ENCODE measurements at places on chromosomes 4 and X.

DNA sequence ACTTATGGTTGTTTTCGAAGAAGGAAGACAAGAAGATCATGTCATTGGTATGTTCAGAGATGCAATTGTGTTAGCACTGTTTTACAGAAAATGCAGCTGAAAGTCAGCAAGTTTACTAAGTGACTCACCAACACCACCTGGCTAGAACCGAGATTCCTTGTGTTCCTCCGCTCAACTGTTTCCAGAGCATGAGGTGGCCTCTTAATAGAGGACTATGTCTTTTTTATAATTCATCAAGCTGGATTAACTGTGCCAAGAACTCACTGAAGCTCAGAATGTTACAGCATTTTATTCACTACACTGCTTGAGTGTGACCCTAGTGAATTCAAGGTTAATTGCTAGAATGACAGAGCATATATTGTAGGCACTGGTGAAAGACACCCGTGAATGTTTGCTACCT lies 1573.5 kb upstream of the TENM3 start:
- H3K36me3 ChIP-seq, result no peaks in the 10 kb centered on the region
- no peak for DNase-seq
- H3K27ac ChIP-seq, result no peak overlapping the region
- H3K4me1 ChIP-seq, result no peaks in the 10 kb centered on the region
- H3K4me3 ChIP-seq, result no peak overlapping the region

DNA sequence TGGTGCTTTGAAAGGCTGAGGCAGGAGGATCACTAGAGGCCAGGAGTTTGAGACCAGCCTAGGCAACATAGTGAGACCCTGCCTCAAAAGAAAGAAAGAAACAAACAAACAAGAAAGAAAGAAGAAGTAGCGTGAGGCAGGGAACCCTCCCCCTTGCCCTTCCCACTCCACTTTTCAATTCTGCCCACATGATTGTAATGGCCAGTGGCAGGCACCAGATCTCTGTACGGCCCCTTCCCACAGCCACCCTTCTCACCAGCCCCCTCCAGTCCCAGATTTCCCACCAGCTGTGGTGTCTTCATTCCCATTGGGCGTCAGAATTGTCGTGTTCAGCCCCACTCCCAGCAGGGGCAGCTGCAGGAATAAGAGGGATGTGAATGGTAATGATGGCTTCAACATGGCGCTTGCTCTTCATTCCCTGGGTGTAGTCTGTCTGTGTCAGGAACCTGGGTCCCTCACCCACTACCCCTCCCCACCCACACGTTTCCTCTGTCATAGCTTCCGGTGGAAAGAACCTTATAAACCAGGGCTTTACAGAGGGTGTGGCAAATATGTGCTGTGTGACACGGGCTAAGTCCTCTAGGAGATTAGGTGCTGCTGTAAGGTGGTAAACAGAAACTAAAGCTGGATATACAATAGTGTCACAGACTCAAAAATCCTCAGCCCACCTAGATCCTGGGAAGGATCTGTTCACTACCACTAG lies at the start of gene IL2RG:
IL2RG (minus strand) TSS at position 437 of the 703 bp plus-strand sequence; CDS start at position 399, 38 bp downstream.
- H3K4me1 ChIP-seq, result no peaks in the 10 kb centered on the region
- no peaks in the 10 kb centered on the region for H3K27me3 ChIP-seq
- peak within 1 kb of the TSS; percentile 36 for H3K4me3 ChIP-seq

- no peak for DNase-seq
- H3K4me1 ChIP-seq, result no peaks in the 10 kb centered on the region
- H3K27ac ChIP-seq, result no peak overlapping the region
- H3K4me3 ChIP-seq, result no peak overlapping the region
Measured at GRCh38 chr4:89904524-89904923, 9.9 kb downstream of the MMRN1 start.

DNA sequence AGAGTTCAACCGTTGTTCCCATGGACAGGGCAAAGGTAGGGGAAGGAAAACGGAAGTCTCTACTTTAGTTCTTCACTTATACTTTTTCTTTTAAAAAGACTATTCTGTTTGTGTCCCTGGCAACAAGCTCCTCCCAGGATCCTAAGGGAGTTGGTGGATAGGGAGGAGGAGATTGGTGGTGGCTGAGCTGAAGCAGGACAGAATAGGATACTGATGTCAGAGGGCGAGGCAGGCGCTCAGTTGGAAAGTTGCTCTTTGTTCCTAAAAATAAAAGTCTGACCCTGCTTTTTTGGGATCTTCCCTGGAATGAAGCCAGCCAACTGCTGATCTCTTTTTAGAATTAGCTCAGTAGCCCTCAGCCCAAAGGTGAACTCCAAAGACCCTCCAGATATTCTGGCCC lies 104.7 kb downstream of the MGST2 start:
- peaks cover 2% of the 10 kb centered on the region for H3K4me1 ChIP-seq
- no peak for DNase-seq
- no peak overlapping the region for H3K27ac ChIP-seq
- H3K4me3 ChIP-seq, result no peak overlapping the region

DNA sequence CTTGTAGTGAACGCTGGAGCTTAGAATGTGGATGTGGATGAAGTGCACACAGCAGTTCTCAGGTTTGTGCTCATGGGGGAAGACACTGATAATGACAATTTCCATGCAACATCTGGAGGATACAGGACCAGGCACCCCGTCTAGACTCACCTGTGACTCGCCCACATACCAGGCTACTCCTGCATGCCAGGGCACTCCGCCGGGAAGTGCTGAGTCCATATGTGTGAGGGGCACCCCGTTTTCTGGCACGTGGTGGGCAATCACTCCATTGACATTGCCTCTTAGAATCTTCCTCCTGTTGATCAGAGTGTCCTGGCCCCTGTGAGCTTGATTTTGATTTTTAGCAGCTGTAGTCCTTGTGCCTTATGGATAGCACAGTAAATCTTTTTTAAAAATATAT lies 90.9 kb upstream of the LRPAP1 start:
- H3K4me3 ChIP-seq, result no peak overlapping the region
- DNase-seq, result no peak
- no peaks in the 10 kb centered on the region for H3K36me3 ChIP-seq

GRCh38 chrX:118345464-118346257 lies at the start of gene WDR44:
Gene WDR44, plus strand, starts transcription at chrX:118346106. Its CDS starts 398 bp downstream, at chrX:118346504.
- no peaks in the 10 kb centered on the region for H3K27me3 ChIP-seq
- peak within 1 kb of the TSS; percentile 90 for H3K27ac ChIP-seq
- peak within 1 kb of the TSS; percentile 71 for H3K4me3 ChIP-seq
- peak; percentile 94 for DNase-seq

GRCh38 chr4:4379540-4380087 lies 7.3 kb upstream of the NSG1 start:
- H3K27me3 ChIP-seq, result peaks cover 19% of the 10 kb centered on the region
- no peaks in the 10 kb centered on the region for H3K4me1 ChIP-seq
- no peak overlapping the region for H3K27ac ChIP-seq
- no peak for DNase-seq

- DNase-seq, result no peak
- no peaks in the 10 kb centered on the region for H3K4me1 ChIP-seq
- no peak overlapping the region for H3K27ac ChIP-seq
- no peaks in the 10 kb centered on the region for H3K36me3 ChIP-seq
Measured at GRCh38 chr4:43337707-43338106, 445.2 kb downstream of the GRXCR1 start.

DNA sequence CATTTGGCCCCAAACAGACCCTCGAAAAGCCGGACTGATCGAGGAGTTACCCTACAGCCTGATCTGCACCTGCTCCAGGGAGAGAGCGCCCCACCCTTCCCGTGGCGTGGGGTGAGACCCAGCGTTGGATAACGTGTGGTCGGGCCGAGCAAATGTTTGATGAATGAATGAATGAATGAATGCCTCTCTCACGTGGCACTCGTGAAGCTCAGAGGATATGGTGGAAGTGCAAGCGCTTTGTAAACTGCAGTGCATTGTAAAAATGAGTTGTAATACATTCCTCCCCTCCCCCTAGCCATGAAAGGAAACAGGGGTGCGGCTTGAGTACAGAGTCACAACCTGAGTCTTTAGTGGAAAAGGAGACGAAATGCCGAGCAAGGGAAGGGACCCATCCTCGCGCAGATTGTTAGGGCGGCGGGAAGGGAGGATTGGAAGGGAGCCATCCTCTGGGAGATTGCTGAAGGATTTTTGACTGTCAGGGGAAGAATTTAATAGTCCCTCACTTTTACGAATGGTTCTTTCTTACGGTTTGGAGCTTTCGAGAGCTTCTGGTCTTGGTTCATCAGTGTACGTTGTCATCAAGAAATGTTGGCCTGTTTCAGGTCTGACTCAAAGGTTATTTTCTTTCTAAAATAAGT lies 772 bp upstream of the FBXW7 start:
- H3K36me3 ChIP-seq, result peaks cover 5% of the 10 kb centered on the region
- peak overlapping the region; percentile 97 for H3K27ac ChIP-seq
- no peak for DNase-seq
- peak overlapping the region; percentile 98 for H3K4me3 ChIP-seq
- peaks cover 47% of the 10 kb centered on the region for H3K4me1 ChIP-seq

GRCh38 chrX:31384471-31384870 lies 312.6 kb upstream of the FTHL17 start:
- H3K27ac ChIP-seq, result no peak overlapping the region
- no peaks in the 10 kb centered on the region for H3K27me3 ChIP-seq
- no peaks in the 10 kb centered on the region for H3K4me1 ChIP-seq
- H3K36me3 ChIP-seq, result no peaks in the 10 kb centered on the region

DNA sequence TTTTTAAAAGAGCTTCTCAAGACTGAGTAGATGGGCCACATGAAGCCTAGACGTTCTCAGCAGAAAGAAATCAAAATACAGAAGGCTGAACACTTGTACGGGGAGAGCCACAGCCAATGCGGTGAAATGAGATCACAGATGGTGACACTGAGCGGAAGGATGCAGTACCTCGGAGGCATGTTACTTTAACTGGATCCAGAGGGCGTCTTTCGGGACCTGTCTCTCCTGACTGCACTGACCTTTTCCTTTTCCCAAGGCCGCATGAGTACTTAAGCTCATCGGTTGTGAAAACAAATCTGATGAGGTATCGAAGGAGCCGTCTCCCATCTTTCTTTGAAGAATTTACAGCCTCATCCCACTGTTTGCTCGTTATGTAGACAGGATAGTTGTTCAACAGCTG lies 32.6 kb downstream of the BEND4 start:
- no peaks in the 10 kb centered on the region for H3K36me3 ChIP-seq
- no peaks in the 10 kb centered on the region for H3K4me1 ChIP-seq
- no peak overlapping the region for H3K4me3 ChIP-seq
- DNase-seq, result no peak
- H3K27me3 ChIP-seq, result no peaks in the 10 kb centered on the region
- no peak overlapping the region for H3K27ac ChIP-seq
